ENCODE measurements at places on chromosomes 11 and 22.

DNA sequence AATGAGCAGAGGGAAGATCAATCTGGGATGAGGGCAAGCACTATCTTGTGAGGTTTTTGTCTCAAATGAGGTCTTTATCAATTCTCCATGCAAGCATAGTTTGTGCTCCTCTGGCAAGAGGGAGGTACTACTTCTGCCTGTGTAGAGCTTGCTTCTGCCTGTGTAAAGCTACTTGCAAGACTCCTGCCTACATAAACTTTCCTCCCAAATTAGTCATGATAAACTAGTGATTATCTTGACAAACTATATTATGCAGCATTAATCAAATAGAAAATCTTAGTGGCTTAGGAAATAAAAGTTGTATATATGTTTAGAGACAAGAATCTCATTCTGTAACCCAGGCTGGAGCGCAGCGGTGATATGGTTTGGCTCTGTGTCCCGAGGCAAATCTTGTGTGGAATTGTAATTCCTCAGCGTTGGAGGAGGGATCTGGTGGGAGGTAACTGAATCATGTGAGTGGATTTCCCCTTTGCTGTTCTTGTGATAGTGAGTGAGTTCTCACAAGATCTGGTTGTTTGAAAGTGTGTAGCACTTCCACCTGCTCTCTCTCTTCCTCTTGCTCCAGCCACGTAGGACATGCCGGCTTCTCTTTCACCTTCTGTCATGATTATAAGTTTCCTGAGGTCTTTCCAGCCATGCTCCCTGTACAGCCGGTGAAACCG is 8.0 kb upstream of the MMP10 start:
- DNase-seq = no peak

- DNase-seq = no peak
Observed at GRCh38 chr11:5928811-5929210, 13.2 kb upstream of the OR56A3 start.

DNA sequence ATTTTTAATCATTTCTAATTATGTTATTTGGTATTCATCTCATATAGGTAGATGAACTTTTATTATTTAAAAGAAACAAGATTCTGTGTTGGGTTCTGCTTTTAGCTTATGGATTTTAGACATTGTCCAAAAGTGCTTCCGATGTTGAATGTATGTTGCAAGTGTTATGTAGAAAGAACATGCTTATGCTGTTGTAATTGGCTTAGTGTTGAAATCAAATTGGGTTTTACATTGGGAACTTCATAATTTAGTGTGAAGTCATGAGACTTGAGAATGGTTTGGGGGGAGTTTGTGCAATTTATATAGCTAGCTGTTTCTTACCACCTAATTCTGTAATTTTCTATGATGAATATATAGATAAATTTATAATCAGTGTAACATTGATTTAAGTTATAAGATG is 3.6 kb downstream of the MTMR3 start:
- no peak for DNase-seq

DNA sequence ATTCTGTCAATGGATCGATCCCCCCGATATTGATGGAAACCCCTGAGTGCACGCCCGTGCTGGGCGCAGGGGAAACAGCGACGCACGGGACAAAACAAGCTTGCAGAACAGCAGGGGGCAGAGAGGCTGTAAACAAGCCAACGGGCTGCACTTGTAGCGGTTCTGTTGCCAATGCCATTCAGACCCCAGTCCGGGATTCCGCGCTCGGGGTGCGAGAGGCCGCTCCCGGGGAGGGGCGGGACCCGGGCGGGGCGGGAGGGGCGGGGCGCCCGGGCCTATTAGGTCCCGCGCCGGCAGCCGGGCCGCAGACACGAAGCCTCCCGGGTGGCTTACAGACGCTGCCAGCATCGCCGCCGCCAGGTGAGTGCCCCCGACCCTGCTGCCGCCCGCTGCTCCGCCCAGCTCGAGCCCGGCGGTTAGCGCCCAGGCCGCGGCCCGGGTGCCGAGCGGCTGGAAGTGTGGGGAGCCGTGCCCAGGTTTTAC is at the start of gene BIK:
Gene BIK, plus strand, starts transcription at position 307 of the 483 bp plus-strand sequence. CDS start 13,273 bp downstream, outside the sequence.
- DNase-seq = no peak

- no peak for DNase-seq
Observed at GRCh38 chr11:93530468-93530826, 12.7 kb downstream of the SMCO4 start.

DNA sequence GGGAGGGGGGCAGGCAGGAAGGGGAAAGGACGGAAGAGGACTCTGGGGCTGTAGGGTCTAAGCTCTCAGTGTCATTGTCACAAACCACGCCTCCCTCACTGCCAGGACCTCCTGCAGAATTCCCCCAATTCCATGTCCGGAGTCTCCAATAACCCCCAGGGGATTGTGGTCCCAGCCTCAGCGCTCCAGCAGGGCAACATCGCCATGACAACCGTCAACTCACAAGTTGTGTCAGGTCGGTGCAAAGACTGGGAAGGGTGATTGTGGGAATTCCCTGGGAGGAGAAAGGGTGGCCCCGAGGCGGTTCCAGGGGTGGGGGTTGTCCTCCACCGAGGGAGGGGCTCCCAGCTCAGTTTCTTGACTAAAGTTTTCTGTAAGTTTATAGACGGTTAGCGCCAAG is 86.0 kb downstream of the FEZ1 start:
- no peak for DNase-seq

GRCh38 chr22:44472598-44472997 is 25.4 kb downstream of the RTL6 start:
- no peak for DNase-seq

DNA sequence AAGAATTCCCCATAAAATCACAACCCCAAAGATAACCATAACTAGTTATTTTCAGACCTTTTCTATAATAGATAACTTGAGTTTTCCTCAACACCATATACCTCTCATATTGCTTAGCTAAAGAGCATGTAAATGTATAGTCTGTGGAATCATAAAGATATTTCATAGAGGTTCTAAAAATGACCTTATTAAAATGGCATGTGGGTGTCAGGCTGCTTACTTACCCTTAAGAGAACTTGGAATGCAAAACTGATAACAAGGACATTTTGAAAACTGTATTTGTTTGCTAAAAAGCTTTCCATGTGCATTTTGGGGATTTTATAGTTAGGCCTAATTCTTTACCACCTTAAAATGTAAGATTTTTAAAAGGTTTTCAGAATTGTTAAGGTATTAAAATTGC is 4.7 kb downstream of the SIK2 start:
- no peak for DNase-seq

DNA sequence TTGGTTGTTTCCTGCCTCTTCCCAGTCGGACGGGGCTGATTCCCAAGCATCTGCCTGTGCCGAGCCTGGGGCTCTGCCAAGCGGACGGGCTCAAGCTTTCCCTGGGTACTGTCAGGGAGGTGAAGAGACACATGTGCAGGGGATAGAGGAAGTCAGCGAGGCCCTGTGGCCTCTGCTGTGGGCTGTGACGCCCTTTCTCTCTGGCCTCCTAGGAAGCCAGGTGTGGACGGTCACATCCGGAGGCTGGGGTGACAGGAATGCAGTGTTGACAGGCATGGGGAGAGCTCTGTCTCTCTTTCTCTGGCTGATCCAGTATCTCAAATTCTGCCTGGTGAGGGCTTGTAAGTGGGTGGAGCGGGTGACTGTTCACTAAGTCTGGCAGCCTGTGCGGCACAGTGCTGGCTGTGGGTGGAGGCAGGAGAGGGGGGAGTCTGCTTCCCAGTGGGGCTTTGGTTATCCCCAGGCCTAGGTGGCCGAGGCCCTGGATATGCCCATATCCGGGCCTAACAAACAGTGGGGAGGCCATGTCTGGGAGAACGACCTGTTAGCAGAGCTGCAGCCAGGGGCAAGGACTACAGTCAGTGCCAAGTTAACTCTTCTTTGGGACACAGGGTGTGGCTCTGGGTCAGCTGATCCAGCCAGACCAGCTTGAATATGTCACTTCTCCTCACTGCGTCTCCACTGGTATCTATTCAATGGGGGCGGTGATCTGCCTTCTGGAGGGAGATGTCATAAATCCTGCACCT is 1.9 kb downstream of the KCTD17 start:
- no peak for DNase-seq

DNA sequence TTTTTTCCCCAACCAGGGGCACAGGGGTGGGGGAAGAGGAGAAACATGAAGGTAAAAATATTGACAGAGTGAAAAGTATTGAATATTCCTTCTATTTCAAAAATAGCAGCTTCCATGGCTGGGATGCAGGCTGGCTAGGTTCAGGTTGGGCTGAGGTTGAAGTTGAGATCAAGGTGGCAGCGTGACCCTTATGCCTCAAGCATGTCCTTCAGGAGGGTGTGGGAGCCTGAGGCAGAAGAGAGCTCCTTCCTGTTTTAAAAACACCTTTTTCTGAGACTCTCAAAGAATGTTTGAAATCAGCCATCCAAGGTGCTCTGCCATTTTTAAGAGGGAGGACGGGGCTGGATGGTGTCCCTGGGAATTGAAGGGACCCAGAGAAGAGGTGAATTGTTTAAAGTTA is 29.5 kb downstream of the TIMP3 start:
- no peak for DNase-seq

GRCh38 chr11:35087648-35088047 is 51.3 kb upstream of the CD44 start:
- DNase-seq = no peak

DNA sequence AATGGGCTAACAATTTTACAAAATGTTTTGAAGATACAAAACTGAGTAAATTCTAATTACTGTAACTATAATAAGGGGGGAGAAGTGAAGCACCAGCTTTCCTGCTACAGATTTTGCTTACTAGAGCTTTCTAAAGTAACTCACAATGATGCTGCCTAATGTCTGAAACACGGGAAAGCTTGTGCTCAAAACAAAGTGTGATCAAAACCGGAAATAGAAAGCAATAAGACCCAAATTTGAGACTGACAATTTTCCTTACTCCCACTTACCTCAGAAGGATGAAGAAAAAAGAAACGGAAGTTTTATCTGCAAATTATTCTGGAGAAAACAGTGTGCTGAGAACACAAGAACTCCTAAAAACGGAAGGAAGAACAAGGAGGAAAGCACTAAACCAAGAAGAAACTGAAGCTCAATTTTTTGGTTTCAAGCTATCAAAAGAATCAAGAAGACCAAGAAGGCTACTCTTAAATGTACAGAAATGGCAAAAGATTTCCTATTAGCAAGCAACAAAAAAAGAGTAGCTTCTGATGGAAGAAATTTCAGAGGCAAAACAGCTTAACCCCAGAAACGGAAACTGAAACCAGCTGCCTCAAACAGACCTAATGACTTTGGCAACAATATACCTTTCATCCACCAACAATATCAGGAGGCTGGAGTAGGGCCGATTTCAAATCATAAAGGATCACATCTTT is 33.4 kb downstream of the AMBRA1 start:
- no peak for DNase-seq

DNA sequence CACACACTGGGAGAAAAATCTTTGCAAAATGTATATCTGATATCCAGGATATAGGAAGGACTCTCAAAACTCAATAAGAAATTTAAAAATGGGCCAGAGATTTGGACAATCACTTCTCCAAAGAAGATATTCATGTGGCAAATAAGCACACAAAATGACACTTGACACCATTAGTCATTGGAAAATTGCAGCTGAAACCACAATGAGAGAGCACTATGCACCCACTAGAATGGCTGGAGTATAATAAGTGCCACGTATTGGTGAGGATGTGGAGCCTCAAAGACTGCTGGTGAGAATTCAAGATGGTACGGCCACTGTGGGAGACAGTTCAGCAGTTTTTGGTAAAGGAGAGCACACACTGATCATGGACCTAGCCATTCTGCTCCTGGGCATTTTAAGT is 12.8 kb upstream of the OSBPL5 start:
- DNase-seq = no peak

DNA sequence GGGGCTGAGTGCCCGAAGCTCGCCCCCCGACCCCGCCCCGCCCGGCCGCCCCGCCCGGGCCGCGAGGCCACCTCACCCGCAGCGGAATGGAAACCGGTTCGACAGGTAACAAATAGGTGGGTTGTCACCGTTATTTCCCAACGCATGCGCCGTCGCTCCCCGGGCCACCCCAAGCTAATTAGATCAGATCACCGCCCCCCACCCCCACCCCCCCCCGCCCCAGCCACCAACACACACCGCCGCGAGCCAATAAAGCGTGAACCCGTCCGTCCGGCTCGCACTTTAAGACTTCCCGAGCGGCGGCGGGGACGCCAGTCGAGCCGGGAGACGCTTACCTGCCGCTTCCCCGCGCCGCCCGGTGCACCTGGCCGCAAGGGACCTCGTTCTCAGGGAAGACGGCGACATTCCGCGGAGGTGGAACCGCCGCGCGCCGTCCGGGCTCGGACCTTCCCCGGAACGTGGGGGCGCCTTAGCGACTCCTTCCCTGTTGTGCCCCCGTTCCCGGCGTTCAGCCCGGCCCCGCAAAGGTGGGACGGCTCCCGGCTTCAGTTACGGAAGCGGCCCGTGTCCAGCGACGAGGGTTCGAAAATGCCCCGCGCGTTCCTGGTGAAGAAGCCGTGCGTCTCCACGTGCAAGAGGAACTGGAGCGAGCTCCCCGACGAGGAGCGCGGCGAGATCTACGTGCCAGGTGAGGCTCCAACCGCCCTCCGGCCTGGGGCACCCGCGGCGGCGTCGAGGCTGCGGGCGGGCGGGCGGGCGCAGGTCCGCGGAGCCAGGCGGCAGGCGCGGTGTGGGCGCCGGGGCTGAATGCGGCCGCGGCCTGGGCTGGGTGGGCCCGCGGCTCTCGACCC is at the start of gene OVOL1:
Gene OVOL1, plus strand, starts transcription at position 278 of the 851 bp plus-strand sequence. Its CDS starts 311 bp downstream, at position 589.
- DNase-seq = no peak

GRCh38 chr11:129854232-129854805 is 38.7 kb downstream of the TMEM45B start:
- DNase-seq = no peak

DNA sequence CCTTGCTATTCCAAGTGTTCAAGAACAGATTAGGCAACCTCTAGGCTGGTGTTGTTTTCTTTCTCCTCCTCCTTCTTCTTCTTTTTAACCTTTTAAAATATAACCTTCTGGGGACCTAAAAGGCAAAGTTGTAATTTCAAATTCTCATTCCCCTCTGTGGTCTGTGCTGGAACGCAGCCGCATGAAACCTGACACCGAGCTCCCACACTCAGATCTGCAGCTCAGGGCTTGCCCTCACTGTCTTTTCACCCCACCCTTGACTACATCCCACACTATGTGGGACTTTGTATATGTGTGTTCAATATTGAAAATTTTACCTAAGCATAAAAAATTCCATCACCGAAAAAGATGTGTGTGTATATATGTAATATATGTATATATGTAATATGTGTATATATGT is 62.0 kb upstream of the ARHGAP42 start:
- no peak for DNase-seq

- no peak for DNase-seq
Observed at GRCh38 chr22:33274214-33275072, 216.3 kb upstream of the SYN3 start.

GRCh38 chr11:36193290-36193619 is 96.0 kb downstream of the COMMD9 start:
- DNase-seq = no peak

DNA sequence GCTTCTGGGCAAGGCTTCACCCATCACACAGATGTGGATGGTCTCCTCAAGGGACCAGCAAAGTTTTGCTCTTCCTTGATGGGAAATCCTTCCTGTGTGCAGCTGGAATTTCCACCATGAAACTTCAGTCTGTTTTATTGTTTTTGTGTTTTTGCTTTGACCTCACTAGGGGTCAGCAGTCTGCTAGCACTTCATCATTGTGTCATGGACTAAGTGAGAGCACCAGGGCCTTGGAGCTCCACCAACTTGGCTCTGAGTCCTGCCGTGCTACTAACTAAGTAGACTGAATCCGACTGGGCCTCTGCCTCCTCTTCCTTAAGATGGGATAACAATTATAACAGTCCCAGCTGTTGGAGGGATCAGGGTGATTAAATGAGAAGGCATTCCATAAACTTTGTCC is 305.8 kb upstream of the NCAM1 start:
- DNase-seq = no peak
